ENCODE measurements at places on chromosomes 16 and 17.
A peak's percentile ranks its signal among the peaks of the same experiment; 100 is the strongest.

DNA sequence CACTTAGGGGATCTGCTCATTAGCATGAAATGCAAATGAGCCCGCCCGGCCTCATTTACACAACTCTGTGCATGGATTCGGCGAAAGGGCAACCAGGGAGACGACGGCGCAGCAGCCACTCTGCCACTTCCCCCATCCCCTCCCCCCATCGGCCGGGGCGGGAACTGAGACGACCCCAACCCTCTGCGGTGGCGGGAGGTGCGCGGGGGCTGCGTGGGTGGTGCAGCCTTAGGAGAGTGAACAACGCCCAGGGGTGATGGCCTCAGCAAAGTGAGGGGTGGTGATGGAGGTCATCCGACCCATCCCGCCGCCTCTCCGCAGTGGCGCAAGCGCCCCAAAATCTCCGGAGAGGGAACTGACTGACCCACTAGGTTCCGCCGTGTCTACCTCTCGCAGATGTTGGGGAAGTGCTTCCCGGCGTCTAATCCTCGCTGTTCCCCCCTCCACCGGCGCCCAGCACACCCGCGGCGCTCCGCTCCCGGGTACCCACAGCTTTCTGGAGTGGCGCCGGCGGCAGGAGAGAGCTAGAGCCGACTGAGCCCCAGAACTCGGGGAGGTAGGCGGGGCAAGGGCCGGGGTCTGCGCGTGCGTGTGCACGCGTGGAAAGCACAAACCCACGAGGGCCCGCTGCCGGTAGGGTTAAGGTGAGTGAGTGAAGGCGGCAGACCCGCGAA is 1.4 kb upstream of the CACNA1G start:
- H3K27me3 ChIP-seq, result peaks cover 10% of the 10 kb centered on the region

DNA sequence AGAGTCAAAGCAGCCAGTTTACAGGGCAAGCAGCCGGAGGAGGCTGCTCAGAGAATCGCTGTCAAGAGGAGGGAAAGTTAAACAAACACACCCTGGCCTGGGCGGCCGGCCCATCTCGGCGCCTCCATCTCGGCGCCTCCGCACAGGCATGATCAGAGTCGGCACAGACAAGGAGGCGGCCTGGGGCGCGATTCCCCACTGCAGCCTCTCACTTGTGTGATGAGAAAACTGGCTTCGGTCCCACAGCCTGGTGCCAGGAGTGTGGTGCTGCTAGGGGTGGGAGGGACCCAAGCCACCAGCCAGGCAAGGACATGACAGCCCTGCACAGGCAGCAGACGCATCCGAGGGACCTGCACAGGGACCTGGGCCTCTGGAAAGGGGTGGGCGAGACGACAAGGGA is 17.7 kb downstream of the SLC38A10 start:
- H3K4me1 ChIP-seq, result peaks cover 12% of the 10 kb centered on the region
- DNase-seq, result peak; percentile 89
- H3K27me3 ChIP-seq, result no peaks in the 10 kb centered on the region

DNA sequence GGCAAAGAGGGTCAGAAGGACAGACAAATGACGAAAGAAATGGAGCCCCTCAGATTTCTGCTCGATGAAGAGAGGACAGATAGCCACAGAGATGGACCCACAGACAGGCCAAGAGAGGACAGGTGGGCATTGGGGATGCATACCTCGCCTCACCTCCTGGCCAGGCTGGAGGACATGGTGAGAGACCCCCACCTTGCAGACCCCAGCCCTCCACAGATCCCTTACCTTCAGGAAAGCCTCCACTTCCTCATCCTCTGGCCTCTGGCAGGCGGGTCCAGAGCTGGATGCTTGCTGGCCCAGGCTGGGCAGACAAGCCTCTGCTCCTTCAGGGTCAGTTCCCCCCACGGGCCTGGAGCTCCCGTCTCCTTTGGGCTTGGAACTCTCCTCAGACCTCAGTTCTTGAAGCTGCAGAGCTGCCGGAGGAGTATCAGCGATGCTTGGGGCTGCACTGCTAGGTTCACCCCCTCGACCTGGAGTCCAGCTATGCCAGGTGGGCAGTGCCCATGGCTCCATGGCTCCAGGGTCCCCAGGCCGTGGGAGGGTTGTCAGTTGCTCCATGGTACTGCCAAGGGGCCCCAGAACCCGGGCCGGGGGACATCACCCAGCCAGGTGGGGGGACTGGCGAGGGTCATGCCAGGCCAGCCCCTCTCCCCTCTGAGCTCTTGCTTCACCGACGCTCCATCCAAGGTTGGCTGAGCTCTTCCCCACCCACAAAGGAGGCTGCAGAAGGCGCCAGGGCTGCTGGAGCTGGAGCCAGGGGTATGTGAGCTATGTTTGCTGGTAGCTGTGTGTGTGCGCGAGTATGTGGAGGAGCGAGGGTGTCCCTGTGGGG is 1.0 kb downstream of the TSPOAP1 start:
- H3K27ac ChIP-seq, result no peak overlapping the region
- DNase-seq, result no peak
- no peaks in the 10 kb centered on the region for H3K4me1 ChIP-seq
- H3K27me3 ChIP-seq, result no peaks in the 10 kb centered on the region
- no peaks in the 10 kb centered on the region for H3K36me3 ChIP-seq

DNA sequence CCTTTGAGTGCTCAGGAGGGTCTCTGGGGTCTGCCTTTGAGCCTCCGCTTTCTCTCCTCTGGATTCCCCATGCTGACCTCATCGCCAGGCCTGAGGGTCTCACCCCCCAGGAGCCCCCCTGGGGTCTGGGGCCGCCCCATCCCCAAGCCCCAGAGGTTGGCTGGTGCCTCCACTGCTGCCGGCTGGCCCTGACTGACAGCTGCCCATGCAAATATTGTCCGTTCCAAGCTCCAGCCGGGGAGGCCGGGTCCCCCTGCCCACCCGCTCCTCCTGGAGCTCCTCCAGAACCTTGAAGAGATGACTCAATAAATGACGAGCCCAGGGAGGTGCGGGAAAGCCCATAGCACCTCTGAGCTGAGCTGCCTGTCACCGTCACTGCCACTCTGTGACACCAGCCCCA is 173.8 kb downstream of the RBFOX3 start:
- H3K4me3 ChIP-seq, result no peak overlapping the region
- H3K27me3 ChIP-seq, result peaks cover 2% of the 10 kb centered on the region
- no peak overlapping the region for H3K27ac ChIP-seq
- DNase-seq, result no peak
- no peaks in the 10 kb centered on the region for H3K36me3 ChIP-seq
- H3K4me1 ChIP-seq, result no peaks in the 10 kb centered on the region

GRCh38 chr17:71935341-71935740 is 185.5 kb upstream of the SOX9 start:
- DNase-seq, result no peak
- no peak overlapping the region for H3K27ac ChIP-seq
- no peak overlapping the region for H3K4me3 ChIP-seq
- no peaks in the 10 kb centered on the region for H3K4me1 ChIP-seq
- H3K36me3 ChIP-seq, result no peaks in the 10 kb centered on the region

- H3K27me3 ChIP-seq, result no peaks in the 10 kb centered on the region
- no peak for DNase-seq
- no peak overlapping the region for H3K4me3 ChIP-seq
- H3K36me3 ChIP-seq, result no peaks in the 10 kb centered on the region
- H3K4me1 ChIP-seq, result no peaks in the 10 kb centered on the region
Measured at GRCh38 chr16:84466692-84467091, 37.8 kb downstream of the MEAK7 start.

DNA sequence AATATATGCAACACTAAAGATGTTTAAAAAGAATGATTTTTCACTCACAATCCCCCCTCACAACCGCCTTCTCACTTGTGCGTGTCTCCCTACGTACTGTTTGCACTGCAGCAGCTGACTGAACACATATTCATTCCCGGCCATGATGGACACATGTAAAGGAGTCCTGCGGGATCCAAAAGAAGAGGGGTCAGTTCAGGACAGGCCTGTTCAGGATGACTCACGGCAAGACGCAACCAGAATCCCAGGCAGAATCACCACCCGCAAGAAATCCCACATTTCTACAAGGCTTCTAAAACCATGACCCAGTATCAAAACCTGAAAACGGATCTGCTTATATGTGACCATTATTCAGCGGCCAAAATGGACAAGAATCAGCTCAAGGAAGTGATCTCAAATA is 52.3 kb downstream of the CYB5D2 start:
- no peak overlapping the region for H3K27ac ChIP-seq
- H3K4me1 ChIP-seq, result no peaks in the 10 kb centered on the region
- no peak for DNase-seq
- H3K36me3 ChIP-seq, result no peaks in the 10 kb centered on the region

- H3K4me3 ChIP-seq, result no peak overlapping the region
- no peaks in the 10 kb centered on the region for H3K36me3 ChIP-seq
- no peak for DNase-seq
- no peak overlapping the region for H3K27ac ChIP-seq
Measured at GRCh38 chr16:23225634-23226033, 43.1 kb downstream of the SCNN1G start.

DNA sequence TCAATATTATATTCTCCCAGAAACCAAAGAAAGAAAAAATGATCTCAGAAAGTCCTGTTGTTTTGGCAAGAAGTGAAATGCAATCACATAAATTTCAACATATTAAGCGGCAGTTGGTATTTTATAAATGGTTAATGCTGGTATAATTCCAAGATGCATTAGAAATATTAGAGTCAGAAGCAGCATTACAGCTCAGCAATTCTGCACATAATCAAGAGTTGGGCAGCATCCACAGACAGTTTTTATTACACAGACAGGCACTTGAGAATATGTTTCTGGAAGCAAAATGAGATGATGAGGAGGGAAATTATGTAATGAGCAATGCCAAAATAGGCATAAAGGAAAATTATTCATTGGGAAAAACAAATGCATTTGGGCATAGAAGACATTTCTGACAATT is 148.1 kb downstream of the KCNJ2 start:
- H3K4me3 ChIP-seq, result no peak overlapping the region
- no peaks in the 10 kb centered on the region for H3K27me3 ChIP-seq
- no peak for DNase-seq
- H3K36me3 ChIP-seq, result no peaks in the 10 kb centered on the region

GRCh38 chr17:83117583-83117982 is 38.2 kb downstream of the METRNL start:
- no peaks in the 10 kb centered on the region for H3K27me3 ChIP-seq
- H3K4me3 ChIP-seq, result no peak overlapping the region
- DNase-seq, result no peak
- H3K36me3 ChIP-seq, result no peaks in the 10 kb centered on the region
- H3K27ac ChIP-seq, result no peak overlapping the region

DNA sequence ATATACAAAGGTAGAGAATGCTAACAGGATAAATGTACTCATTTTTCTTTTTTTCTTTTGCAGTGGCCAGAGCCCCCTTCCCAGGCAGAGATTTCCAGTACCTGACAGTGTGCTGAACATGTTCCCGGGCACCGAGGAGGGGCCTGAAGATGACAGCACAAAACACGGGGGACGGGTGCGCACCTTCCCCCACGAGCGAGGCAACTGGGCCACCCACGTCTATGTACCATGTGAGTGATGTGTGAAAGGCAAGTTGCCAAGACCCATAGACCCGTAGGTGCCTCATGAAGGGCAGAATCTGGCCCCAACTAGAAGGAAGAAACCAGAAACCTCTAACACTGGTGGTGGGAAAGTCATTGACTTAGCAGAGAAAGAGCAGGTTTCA is 1.2 kb downstream of the USB1 start:
- no peaks in the 10 kb centered on the region for H3K27me3 ChIP-seq
- H3K36me3 ChIP-seq, result peaks cover under 1% of the 10 kb centered on the region
- DNase-seq, result no peak

DNA sequence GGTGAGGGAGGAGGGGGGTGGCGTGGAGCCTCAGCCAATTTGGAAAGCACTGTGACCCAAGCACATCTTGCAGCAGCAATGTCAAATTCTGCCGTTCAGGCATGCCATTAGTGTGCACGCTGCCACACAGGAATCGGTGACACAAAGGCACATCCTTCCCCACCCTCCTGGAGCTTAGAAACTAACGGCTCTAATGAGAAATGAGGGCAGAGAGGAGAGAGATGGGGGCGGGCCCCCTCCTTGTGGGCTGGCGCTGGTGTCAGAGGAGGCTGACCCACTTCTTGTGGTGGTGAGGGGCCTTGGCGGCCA is 94.8 kb downstream of the RTN4RL1 start:
- peaks cover 11% of the 10 kb centered on the region for H3K4me1 ChIP-seq
- no peaks in the 10 kb centered on the region for H3K27me3 ChIP-seq
- no peaks in the 10 kb centered on the region for H3K36me3 ChIP-seq
- no peak overlapping the region for H3K27ac ChIP-seq

DNA sequence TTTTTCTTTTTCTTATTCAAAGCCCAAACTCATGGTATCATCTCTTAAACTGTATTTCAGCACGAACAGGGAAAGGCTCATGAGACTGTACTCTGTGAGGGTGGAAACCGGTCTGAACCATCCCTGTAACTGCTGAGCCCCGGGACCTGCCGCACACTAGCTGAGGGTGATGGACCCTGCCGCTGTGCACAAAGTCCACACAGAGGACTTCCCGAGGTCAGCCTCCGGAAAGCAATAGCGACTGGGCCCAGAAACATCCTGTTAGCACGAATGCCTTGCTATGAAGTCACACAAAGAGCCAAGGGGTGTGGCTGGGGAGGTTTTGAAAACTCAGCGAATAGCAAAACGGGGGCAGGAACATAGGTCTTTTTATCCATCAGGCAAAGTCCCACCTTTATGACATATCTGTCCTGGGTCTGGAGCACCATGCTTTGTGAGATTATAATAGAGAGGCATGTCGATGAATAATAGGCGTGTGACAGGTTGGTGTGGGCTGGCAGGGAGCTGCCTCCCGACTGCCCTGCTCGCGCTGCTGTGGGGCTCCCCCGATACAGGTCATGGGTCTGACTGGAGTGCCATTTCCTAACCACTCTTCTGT is 33.4 kb downstream of the CDK5R1 start:
- no peaks in the 10 kb centered on the region for H3K36me3 ChIP-seq
- no peak for DNase-seq
- H3K4me3 ChIP-seq, result peak overlapping the region; percentile 49
- no peaks in the 10 kb centered on the region for H3K4me1 ChIP-seq
- H3K27me3 ChIP-seq, result no peaks in the 10 kb centered on the region

DNA sequence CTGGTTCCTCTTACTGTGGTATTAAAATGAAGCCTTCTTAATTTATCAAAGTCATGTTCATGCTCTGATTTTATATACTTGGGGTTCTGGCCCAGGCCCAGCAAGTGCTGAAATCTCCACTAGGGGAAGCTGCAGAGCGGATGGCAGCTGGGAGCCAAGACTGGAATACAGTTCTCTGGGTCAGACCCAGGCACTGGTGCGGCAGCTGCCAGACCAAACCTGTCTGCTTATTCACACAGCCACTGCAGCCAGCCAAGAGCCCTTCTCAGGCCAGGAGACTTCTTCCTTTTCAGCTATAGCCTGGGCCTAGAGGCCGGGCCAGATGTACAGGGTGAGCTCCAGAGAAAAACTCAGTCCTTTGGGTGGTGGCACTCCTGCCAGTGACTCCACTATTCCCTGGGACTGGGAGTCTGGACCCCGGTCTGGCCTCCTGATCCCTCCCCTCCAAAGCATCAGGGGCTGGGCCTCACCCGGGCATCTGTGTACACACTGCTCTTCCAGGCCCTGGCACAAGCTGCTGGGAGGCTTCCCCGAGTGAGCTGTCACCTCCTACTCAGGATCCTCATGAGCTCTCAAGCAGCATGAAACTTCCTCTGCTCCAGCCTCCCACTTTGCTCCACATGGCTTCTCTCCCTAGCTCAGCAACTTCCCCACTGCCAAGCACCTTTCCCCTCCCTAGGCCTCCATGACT is 24.4 kb downstream of the ATP6V0D1 start:
- peak overlapping the region; percentile 91 for H3K27ac ChIP-seq
- H3K4me3 ChIP-seq, result no peak overlapping the region
- H3K4me1 ChIP-seq, result peaks cover 64% of the 10 kb centered on the region
- H3K36me3 ChIP-seq, result no peaks in the 10 kb centered on the region
- DNase-seq, result peak; percentile 82

Measured in prostate gland (tissue), 2 donors.